ENCODE measurements at places on chromosomes 3 and 15. TPM values are rescaled to one million over a fixed set of nuclear protein-coding genes. Genes with fewer than 3 reads are reported as not detected.

LRRC31 gene
- total RNA-seq, result not detected

SGO1 gene
- total RNA-seq, result 4.2 TPM

WDR93 gene
- not detected for total RNA-seq

CTXN2 gene
- total RNA-seq, result not detected

NR1I2 gene
- not detected for total RNA-seq

OXSR1 gene
- total RNA-seq, result 47.3 TPM

TMC3 gene
- not detected for total RNA-seq

IQCF2 gene
- not detected for total RNA-seq

STRIT1 gene
- total RNA-seq, result not detected

EXD1 gene
- not detected for total RNA-seq

C2CD4B gene
- not detected for total RNA-seq

CLDN16 gene
- total RNA-seq, result not detected

C3orf70 gene
- total RNA-seq, result 0.10 TPM

PATL2 gene
- not detected for total RNA-seq

IL5RA gene
- not detected for total RNA-seq

CDHR4 gene
- total RNA-seq, result not detected

ATOSA gene
- total RNA-seq, result 19.6 TPM

BCL2A1 gene
- 0.46 TPM for total RNA-seq

PRR20G gene
- total RNA-seq, result not detected

SCAANT1 gene
- total RNA-seq, result not detected

TMEM40 gene
- 0.41 TPM for total RNA-seq

GRK7 gene
- not detected for total RNA-seq

CLDN18 gene
- not detected for total RNA-seq

GATA2 gene
- 87.3 TPM for total RNA-seq

XCR1 gene
- total RNA-seq, result not detected

Data from HFFc6 (cell line).